DMS79 treated with DMSO at 0.1 percent for 48 hours (cell line): ENCODE measurements at places on chromosomes 1 and 21.
A peak's percentile ranks its signal among the peaks of the same experiment; 100 is the strongest.

- DNase-seq, result no peak
These were observed 7.2 kb downstream of the PRDM2 start for GRCh38 chr1:13707164-13707563.

DNA sequence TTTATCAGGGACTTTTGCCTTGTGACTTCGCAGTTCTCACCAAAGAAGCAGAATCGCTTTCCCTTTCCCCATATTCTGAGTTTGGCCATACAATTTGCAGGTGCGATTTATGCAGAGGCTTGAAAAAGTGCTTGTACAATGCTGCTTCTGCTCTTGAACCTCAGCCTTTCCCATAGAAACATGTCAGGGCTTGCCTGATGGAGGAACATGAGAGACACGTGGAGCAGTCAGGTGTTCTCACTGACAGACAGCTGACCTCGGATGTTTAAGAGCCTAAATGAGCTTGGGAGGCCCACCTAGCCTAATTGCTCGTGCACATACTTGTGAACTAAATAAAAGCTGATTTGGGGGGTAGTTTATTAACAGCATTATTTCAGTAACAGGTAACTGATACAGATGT is 290.0 kb downstream of the S1PR1 start:
- no peak for DNase-seq

GRCh38 chr1:35834218-35834617 is 26.4 kb downstream of the AGO4 start:
- no peak for DNase-seq

GRCh38 chr1:230359992-230360668 is 66.0 kb downstream of the PGBD5 start:
- DNase-seq, result peak; percentile 29

- DNase-seq, result no peak
These were observed 1.7 kb downstream of the ZC3H12A start for GRCh38 chr1:37476087-37476452.

GRCh38 chr1:183732236-183732880 is 72.6 kb upstream of the RGL1 start:
- DNase-seq, result no peak
